GF-D8 (cell line): ENCODE measurements at places on chromosomes 7 and 10.

DNA sequence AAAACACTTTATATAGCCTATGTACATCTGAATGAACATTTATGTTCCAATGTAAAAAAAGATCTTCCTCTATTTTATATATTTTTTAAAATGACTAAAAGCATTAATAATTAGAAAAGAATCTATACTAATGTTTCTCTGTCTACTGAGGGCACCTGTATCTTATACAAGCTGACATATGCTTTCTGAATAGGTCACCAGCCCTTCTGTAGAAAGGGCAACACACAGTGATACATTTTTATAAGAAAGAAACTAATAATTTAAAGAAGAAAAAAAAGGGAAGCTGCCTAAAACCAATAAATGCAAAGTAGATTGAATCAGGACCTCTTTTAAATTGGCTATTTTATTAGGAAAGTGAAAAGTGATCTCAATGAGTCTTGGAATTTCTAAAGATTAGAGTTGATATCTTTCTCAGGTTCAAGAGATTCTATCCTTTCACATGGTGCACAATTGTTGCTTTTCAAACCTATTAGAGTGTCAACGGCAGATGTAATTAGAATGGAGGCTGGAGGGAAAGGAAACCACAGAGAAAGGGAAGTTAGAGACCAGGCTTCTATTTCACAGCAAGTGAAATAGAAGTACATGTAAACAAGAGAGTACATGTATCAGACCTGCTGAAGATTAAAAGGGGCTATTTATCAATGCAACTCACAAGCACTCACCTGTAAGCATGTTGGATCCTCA is 6.3 kb downstream of the MTPN start:
- DNase-seq: peak; percentile 91

DNA sequence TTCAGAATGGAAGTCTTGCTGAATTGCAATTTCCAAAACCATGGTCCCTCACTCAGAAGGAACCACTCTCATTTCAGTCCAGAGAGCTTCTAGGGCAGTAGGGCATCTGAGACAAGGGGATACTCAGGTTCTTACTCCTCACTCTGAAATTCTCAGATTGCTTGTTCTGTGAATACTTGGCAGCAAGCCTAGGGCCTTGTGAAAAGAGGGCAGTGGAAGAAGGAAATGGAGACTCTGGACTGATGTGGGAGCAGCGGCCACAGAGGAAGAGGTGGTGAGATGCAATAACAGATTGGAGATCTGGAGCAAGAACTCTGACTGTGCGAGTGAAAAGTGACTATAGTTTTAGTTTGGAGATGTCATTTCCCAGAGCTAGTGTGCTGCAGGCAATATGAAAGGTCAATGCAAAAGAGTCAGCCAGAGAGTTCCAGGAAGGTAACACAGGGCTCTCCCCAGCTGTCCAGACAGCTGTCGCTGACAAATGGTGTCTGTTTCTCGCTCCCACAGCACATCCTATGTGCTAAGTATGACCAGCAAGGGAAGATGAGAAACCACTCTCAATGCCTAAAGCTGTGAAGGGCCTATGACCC is 291.6 kb upstream of the KIAA1217 start:
- DNase-seq: peak; percentile 46

- no peak for DNase-seq
These were observed 30.6 kb downstream of the DNMBP start for GRCh38 chr10:99979066-99979685.

- DNase-seq: no peak
These were observed 114.9 kb upstream of the EEPD1 start for GRCh38 chr7:36038063-36038721.

- DNase-seq: no peak
These were observed 82.2 kb downstream of the EPDR1 start for GRCh38 chr7:38002689-38003088.

- DNase-seq: no peak
These were observed 68.0 kb downstream of the PIP4K2A start for GRCh38 chr10:22646388-22646853.

- DNase-seq: no peak
These were observed 53.8 kb upstream of the SEC61G start for GRCh38 chr7:54812756-54813322.

DNA sequence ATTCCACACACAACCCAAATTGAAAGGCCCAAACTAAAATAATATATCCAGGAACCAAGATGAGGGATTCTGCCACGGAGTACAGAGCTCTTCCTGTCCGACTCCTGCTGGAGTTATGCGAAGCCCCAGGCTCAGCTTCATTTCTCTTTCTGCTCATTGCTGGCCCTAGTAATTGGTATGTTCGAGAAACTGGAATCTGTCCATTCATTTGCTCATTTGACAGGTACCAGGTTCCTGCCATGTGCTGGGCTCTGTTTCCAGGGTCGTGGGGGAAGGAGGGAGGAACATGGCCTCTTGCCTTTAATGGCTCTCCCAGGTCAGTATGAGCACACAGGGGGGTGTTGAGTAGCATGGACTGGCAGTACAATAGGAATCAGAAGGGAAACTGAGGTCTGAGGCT is 179.2 kb upstream of the SHH start:
- no peak for DNase-seq

GRCh38 chr10:34581801-34582532 is 233.1 kb downstream of the PARD3 start:
- DNase-seq: no peak

- DNase-seq: no peak
These were observed 72.0 kb upstream of the VKORC1L1 start for GRCh38 chr7:65800890-65801341.

DNA sequence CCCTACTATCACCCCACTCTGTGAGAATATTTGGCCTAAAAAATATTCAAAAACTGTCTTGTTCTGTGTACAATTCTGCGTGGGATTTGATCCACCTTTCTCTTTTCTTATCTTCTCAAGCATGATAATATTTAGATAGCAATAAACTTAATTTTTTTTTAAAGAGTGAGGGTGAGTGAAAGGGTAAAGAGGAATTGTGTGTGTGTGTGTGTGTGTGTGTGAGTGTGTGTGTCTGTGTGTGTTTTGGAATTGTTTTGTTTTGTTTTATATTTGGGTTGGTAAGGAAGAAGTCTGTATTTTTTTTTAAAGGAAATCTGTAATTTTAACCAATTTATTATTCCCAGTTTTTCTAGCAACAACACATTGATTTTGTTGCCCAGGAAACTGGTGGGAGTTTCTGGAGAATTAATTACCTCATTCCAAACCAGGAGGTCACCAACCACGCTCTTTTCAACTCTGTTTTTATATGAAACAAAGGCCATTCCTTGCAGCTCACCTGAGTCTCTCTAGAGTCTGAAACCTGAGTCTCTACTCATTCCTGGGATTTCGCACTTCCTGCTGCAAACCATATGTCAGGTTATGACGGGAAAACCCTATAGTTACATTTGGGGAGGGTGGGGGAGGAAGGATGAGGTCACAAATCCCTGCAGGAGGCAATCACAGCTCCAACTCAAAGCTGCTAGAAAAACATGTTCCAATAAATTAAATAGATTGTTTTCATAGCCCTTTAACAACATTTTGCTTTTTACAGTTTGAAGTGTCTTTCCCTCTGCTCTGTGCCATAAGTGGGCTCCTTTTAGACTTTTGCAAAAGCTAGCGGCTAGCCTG is 38.1 kb upstream of the XPNPEP1 start:
- DNase-seq: no peak

GRCh38 chr10:114684822-114685209 is 26.7 kb upstream of the ABLIM1 start:
- no peak for DNase-seq

- no peak for DNase-seq
These were observed 103.9 kb downstream of the SLC37A3 start for GRCh38 chr7:140294454-140294853.

DNA sequence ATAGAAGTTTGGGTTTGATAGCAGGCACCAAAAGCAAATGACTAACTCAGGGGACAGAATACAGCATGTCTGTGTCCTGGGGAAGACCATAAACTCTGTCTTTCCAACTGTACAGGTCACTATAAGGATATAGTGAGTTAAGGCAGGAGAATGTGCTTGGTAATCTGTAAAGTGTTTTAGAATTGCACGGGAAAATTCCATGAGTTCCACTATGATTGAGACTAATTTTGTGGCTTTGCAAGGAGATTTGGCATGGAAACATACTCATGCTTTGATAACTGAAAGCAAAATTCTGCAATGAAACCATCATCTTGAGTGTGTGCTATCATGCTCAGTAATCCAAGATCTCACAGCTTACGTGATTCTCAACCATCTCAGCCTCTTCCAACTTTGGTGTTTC is 152.6 kb downstream of the PKD1L1 start:
- no peak for DNase-seq

GRCh38 chr7:133638857-133639256 is 386.0 kb downstream of the EXOC4 start:
- DNase-seq: no peak

GRCh38 chr7:81256991-81257390 is 338.1 kb upstream of the SEMA3C start:
- DNase-seq: no peak

GRCh38 chr10:110629680-110630191 is 14.4 kb upstream of the RBM20 start:
- DNase-seq: no peak

- no peak for DNase-seq
These were observed 8.8 kb upstream of the SPAM1 start for GRCh38 chr7:123916240-123916724.

GRCh38 chr7:112481121-112481736 is 438 bp downstream of the LSMEM1 start:
- DNase-seq: no peak

DNA sequence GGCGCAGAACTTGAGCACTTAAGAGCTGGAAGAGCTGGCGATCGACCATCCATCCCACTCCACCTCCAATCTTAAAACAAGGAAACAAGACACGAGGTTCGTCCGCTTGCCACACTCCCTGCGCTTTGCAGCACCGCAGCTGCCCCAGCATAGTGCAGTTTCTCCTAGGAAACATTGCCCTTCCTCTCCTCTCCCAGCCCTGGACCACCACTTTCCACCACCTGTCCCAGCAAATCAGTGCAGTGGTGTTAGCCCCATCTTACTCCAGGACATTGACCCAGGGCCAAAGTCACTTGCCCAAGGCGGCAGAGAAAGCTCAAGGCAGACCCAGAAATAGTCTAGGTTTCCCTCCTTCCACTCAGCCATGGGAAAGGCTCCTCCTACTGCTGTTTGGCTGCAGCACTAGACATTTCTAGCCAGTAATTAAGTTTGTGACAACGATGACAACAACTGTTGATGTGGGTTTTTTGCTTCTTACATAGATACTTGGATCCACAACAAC is 1.5 kb upstream of the PARD3 start:
- DNase-seq: no peak

DNA sequence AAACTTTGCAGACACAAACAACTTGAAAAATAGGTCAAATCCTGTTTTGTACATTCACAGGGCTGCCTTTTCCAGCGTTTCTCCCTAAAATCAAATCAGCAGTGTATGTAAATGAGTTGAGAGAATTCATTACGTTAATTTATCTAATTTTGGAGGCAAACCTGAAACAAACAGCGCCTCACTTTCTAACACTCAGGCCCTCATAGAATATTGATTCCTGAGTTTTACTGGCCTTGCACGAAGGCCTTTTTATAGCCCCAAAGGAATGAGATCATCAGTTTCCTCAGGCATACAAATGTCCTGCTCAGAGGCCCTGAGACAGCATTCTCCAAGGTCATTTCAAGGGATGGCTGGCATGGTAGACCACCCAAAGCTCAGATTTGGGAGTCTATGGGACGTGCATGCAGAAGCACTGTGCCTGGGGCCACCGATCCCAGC is 131.7 kb upstream of the CHST15 start:
- no peak for DNase-seq

DNA sequence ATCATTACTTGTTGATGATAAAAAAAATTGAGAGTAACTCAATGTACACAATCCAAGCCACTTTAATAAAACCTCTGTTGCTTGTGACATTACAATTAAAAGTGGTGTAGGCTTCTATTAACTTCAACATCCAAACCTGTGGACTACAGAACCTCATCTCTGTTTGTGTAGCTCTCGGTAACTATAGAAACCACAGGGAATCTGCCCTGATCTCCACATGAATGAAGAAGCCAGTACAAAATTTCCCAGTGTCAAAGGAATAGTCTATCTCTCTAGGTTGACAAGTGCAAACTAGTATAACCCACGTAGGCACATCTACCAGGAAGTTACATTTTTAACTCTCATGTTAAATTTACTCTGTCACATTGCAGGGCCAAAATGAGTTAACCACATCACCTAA is 204.3 kb downstream of the CHCHD3 start:
- DNase-seq: no peak

DNA sequence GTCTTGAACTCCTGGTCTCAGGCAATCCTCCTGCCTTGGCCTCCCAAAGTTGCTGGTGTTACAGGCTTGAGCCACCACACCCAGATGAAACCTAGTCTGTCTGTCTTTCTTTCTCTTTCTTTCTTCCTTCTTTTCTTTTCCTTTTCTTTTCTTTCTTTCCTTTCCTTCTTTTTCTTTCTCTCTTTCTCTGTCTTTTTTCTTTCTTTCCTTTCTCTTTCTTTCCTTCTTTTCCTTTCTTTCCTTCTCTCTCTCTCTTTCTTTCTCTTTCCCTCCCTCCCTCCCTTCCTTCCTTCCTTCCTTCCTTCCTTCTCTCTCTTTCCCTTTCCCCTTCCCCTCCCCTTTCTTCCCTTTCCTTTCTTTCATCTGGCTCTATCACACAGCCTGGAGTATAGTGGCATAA is 185.2 kb downstream of the CACNB2 start:
- no peak for DNase-seq

DNA sequence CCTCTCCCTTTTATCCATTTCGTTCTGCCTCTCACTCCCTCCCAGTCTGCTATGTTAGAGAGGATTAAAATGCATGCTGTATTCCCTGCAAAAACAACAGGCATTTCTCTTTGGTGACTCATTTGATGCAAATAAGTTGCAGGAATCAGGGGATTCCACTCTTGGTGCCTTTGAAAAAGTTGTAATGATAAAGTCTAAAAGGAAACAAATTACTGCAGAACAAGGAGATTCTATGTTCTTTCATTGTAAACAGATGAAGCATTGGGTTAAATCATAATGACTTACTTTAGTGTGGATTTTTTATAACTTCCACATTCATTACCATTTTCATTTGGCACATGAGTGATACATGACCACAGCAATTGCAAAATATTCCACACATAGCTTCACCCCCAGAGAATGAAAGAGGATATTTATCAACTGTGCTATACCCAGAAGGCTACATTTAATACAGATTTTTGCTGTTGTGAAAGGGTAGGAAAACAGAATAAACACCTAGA is 33.4 kb upstream of the ABLIM1 start:
- no peak for DNase-seq

DNA sequence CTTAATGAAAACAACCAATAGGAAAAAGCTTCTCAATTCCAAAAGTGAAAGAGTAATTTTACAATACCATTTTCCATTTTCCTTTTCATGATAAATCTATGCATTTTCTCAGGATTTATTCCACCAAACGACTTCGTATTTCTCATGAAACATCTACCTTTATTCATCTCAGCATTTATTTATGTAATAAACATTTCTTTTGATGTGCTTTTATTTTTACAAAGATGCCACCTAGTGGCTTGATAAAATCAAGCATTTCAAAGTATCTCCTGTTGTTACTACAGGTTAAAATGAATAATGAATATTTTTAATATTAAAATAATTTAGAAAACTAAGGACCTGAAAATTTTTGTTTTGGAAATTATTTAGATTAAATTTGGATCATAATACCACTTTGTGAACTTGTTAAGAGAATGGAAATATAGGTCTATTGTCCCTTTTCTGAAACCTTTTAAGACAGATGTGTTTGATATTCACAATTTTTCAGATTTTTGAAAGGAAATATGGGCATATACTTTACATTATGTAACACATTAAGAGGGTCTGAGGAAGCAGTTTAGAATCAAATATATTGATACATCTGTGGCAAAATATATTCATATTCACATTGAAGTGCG is 2.7 kb upstream of the IQUB start:
- DNase-seq: no peak
